ENCODE measurements at places on chromosomes 1 and 21.

- DNase-seq = no peak
Observed at GRCh38 chr1:61085206-61085982, 3.0 kb downstream of the NFIA start.

GRCh38 chr1:208088319-208088718, 155.9 kb downstream of the PLXNA2 start:
- no peak for DNase-seq

DNA sequence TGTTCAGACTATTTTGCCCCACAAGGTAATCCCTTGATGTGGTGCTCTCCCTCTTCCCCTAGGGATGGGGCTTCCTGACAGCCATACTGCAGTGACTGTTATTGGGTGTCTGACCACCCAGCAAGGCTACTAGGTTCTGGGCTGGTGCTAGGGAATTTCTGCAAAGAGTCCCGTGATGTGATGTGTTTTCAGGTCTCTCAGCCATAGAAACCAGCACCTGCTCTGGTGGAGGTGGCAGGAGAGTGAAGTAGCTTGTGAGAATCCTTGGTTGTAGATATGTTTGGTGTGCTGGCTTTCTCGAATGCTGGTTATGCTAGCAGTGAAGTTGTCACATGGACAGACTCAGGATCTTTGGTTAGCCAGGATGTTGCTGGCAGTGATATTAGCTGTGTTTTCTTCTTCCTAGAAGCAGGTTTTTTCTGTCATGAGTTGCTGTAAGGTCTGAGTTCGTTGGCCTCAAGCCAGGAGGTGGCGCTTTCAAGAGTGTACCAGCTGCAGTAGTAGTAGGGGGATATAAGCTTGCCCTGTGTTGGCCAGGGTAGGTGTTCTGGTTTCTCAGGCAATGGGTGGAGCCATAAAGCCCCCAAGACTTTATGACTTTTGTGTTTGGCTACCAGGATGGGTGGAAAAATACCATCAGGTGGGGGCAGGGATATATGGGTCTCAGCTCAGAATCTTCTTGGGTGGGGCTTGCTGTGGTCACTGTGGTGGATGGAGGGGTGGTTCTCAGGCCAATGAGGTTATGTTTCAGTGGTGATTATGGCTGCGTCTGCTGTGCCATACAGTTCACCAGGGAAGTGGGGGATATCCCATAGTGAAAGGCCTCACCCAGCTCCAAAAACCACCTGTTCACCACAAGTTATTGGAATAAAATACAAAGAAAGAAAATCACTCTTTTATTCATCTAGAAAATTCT, 1112.3 kb downstream of the KCNT2 start:
- DNase-seq = no peak

DNA sequence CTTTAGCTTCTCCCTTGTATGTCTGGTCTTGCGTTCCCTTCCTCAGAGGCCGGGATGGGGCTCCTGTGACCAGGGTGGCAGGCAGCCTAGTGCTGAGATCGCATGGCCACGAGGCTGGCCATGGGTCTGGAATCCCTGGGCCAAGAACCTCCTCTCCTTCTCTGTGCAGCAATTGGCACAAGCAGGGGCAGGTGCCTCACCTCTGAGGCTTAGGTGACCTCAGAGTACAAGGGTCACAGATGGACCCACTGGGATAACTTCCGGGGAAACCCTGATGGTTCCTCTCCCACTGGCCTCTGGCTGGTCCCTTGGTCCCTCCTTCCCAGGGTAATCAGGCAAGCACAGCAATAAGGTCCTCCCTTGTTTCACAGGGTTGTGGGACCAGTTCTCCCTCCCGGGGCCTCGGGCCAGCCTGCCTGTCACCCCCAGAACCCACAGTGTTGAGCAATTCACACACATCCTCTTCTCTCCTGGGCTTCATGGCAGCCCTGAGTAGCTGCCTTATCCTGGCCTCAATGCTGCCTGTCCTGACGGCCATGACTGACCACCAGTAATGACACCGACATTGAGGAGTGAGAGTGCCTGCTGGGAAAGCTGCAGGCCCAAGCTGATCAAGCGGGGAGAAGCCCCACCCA, 38.6 kb downstream of the BMP8A start:
- DNase-seq = no peak

GRCh38 chr1:159835862-159836525, 9.3 kb downstream of the SLAMF8 start:
- DNase-seq = no peak

- DNase-seq = no peak
Observed at GRCh38 chr1:1376551-1377226, 1.7 kb upstream of the AURKAIP1 start.

DNA sequence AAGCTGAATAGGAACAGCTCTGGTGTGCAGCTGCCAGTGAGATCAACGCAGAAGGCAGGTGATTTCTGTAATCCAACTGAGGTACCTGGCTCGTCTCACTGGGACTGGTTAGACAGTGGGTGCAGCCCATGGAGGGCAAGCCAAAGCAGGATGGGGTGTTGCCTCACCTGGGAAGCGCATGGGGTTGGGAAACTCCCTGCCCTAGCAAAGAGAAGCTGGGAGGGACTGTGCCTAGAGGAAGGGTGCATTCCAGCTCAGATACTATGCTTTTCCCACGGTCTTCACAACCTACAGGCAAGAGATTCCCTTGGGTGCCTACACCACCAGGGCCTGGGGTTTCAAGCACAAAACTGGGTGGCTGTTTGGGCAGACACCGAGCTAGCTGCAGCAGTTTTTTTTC, 183.2 kb downstream of the DNM3 start:
- no peak for DNase-seq

DNA sequence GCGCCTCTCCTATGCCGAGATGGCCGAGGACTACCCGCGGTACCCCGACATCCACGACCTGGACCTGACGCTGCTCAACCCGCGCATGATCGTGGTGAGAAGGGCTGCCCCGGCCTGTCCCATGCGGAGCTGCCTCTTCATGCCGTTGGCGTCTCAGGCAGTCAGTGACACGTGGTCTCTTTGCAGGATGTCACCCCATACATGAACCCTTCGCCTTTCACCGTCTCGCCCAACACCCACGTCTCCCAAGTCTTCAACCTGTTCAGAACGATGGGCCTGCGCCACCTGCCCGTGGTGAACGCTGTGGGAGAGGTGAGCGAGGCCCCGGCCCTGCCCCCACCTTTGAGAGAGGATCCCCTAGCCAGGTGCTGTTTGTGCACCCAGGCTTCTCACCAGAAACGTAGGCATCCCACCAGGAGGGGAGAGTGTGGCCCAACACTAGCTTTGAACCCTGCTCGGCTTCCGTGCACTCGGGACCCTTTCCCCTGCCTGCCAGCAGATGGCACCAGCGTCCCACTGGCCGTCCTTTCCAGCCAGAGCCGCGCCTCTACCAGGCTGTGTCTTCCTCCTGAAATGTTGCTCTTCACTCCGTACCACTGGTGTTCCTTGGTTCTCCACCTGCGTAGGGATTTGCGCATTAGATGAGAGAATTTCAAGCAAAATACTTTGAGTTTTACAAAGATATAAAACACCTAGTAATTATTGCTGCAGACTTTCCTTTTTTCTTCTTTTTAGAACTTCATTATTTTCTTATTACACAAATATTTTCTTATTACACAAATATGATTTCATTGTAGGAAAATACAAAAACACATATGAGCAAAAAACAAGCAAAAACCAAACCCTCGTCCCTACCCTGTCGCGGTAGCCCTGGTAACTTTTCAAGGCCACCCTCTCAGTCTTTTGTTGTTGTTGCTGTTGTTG, 9.0 kb downstream of the NPPA start:
- peak; percentile 50 for DNase-seq

- DNase-seq = no peak
Observed at GRCh38 chr1:19036813-19037605, 80.5 kb upstream of the IFFO2 start.

GRCh38 chr1:22914633-22915217, 57.9 kb downstream of the LACTBL1 start:
- no peak for DNase-seq

- no peak for DNase-seq
Observed at GRCh38 chr1:61752921-61753389, 10.7 kb downstream of the PATJ start.

DNA sequence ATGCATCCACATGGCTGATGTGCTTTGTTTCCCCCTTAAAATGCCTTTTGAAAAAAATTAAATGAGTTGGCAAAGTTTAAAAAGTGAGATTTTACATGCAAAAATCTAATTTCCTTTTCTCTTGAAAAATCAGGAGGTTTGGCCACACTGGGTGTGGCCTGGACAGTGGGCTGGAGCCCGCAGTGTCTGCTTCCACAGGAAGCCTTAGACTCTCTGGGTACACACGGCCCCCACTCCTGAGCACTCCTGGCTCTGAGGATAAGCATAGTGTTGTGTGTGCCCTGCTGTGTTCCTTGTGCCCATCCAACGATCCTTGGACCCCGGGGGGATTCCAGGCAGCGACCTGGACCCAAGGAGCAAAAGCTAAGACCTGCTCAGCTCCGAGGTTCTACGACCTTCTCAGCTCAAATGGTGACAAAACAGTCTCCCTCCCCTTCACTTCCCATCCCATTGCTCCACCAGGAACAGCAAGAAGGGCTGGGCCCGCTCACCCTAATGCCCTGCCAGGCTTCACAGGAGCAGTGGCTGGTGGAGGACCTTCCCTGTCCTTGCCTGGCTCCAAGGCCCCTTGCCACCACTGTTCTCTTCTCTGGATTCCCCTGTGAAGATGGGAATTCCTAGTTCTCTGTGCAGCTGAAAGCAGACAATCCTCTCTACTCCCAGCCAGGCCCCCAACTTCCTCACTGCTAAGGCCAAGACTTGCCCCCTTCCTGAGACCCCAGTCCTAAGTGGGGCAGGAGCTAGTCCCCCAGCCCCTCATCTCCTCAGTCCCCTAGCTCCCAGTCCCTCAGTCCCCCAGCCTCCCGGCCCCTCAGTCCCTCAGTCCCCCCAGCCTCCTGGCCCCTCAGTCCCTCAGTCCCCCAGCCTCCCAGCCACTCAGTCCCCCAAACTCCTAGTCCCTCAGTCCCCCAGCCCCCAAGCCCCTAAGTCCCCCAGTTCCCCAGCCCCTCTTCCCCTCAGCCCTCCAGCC, 395.8 kb downstream of the PTPRU start:
- no peak for DNase-seq

GRCh38 chr1:61157468-61157987, 75.2 kb downstream of the NFIA start:
- peak; percentile 4 for DNase-seq

- DNase-seq = no peak
Observed at GRCh38 chr1:37149296-37149695, 115.0 kb upstream of the GRIK3 start.

DNA sequence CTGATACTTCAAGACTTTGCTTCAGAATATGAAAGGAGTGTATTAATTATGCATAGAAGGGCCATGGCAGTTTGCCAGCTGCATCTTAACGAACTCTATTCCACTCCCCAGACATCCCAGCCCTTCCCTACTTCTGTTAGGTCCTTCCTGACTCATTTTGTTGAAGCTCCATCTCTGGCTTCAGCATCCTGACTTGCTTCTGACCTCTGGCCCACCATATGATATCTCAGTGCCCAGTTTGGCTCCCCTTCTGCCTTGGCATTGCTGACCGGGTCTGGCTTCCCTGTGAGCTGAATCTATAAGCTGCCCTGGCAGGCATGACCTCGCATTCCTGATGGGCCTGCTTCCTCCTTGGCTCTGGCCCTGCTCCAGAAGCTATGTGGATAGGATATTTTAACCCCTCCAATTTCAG, 27.6 kb upstream of the ARHGAP29 start:
- DNase-seq = no peak

DNA sequence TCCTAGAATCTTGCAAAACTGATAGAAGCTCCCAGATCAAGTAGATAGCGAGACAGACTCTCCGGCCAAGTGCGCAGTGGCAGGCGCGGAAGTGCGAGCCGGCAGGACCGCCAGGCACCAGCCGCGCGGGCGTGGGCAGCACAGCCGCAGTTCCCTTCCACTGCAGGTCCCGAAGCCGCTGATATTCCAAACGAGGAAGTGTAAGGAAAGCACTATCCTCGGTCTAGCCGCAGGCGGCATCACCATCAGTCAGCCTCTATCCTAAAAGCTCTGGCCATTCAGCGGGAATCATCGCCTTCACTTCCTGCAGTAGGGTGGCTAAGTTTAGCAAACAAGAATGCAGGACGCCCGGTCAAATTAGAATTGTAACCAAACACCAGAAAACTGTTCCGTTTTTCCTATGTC, 710 bp downstream of the GLRX2 start:
- peak; percentile 20 for DNase-seq

DNA sequence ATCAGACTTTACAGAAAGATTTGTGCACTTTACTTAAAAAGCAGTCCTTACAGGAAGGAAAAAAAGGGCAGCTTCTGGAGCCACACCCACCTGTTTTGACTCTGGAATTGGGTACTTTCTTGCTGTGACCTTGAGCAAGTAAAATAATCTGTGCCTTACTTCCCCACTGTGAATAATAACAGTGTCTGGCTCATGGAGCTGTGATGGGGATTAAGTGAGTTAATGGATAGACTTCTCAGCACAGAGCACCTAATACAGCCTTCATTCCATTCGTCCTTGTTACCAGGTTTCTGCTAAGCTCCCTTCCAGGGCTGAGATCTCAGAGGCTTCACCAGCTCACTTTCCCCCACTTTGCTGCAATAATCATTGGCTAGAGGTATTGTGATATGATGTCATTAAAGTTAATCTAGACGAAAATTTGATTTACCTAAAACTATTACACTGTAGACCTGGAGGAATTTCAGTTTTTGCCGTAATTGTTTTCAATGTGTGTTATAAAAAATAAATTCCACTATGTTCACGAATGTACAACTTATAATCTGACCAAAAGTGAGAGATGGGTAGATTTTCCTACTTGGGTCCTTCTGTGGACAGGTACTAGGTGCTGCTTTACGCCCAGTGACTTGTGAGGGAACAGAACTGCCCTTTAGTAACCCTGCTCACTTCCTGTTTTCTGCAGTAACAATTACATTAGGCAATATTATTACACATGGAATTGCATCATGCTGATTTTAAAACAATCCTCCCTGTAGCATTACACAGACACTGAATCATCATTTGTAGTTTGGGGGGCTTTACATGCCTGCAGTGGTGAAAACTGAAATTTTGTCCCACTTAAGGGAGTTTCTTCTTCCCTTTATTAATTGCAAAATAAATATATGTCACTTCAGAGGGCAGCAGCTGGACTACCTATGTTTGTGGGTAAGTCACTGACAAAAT, 19.7 kb upstream of the ABCG1 start:
- DNase-seq = no peak

- DNase-seq = no peak
Observed at GRCh38 chr1:98336472-98337083, 324.9 kb upstream of the SNX7 start.

DNA sequence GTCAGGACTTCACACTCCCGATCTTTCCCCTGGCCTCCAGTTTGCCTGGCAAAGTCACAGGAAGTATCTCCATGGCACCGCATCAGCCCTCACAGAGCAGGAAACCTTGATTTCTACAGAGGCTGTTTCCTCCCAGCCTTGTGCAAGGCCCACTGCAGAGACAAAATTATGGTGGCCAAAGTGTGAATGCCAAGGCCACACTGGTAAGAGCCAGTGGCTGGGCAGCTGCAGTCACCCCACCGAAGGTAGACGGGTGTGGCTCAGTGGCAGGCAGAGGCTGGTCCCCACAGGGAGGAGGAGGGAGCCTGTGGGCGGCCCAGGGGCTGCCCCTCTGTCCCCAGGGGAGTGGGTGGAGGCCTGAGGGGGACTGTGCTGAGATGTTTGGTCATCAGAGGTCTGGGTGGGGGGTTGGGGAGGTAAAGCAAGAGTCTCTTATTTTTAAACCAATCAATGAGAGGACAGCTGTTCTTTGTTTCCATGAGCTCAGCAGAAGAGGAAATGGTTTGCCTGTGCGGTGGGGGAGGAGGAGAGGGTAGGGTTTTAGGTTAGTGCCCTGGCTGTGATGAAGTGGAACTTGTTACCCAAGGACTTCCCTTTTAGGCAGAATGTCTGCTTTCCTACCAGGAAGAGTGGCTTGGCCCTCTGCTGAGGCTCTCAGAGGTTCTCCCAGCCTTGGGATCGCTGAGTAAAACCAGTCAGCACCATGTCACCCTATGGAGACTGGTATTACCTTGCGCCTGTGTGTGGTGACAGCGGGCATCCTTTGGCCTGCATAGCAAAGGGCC, 18.0 kb upstream of the BTG2 start:
- peak; percentile 83 for DNase-seq
